ENCODE measurements at places on chromosomes 7 and 10. TPM values are rescaled to one million over a fixed set of nuclear protein-coding genes. Genes with fewer than 3 reads are reported as not detected.

KLF14 gene
- not detected for total RNA-seq

PGAM2 gene
- total RNA-seq, result 1.1 TPM

EN2 gene
- total RNA-seq, result not detected

DNA sequence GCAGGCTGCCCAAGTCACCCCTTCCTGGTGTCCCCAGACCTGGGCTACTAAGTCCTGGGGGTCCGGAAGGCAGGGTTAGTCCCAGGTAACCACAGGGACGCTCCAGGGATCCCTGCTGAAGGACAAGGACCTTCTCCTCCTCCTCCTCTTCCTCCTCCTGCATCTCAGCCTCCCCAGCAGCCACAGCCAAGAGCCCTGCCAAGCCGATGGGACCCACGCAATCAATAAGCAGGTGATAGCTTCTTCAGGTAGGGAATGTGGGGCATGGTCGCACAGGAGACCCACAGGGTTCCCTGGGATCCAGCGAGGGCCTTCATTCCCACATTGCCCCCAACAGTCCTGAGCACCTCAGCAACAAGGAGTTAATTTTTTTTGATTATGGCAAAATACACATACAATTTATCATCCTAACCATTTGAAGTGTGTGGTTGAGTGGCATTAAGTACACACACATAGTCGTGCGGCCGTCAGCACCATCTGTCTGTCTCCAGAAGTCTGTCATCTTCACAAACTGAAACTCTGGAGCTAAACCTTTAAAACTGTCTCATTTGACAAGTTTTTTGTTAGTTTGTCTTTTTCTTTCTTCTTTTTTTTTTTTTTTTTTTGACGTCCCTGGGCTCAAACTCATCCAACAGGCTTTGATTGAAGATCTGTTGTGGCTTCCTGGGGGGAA lies 12.1 kb downstream of the CRYGN start:
- H3K27me3 ChIP-seq, result no peaks in the 10 kb centered on the region
- H3K4me3 ChIP-seq, result no peak overlapping the region
- H3K36me3 ChIP-seq, result no peaks in the 10 kb centered on the region
- no peak for DNase-seq
- H3K4me1 ChIP-seq, result peaks cover 38% of the 10 kb centered on the region

DNA sequence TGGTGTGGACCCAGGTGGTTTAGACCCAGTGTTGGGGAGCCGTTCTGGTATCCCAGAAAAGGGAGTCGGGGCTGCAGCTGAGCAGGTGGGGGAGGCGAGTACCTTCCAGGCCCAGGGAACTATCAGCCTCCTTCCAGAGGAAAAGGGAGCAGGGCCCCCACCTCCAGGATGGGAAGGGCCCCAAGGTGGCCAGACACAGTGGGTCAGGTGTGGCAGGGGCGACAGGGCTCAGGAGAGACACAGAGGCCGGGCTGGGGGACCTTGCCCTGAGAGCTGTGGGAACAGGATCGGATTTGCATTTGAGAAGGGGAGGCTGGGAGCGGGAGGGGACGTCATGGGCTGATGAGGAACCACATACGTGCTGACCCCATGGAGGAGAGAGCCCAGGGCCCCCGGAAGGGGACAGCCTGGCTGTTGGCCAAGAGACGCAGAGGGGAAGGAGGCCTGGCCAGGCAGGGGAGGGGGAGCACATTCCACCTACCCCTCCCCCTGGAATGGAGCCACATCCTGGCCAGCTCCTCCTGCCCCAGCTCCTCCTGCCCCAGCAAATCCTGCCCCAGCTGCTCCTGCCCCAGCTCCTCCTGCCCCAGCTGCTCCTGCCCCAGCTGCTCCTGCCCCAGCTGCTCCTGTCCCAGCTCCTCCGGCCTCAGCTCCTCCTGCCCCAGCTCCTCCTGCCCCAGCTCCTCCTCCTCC lies 9.7 kb upstream of the TTYH3 start:
- no peak for DNase-seq
- H3K27me3 ChIP-seq, result no peaks in the 10 kb centered on the region

GRCh38 chr7:70646536-70647248 lies 485.3 kb upstream of the GALNT17 start:
- no peaks in the 10 kb centered on the region for H3K36me3 ChIP-seq
- H3K27me3 ChIP-seq, result no peaks in the 10 kb centered on the region
- DNase-seq, result no peak
- no peak overlapping the region for H3K27ac ChIP-seq
- H3K4me1 ChIP-seq, result no peaks in the 10 kb centered on the region

Data from upper lobe of right lung (tissue), 1 donor.